NCI-H2081 (cell line): ENCODE measurements at places on chromosomes 1 and 21.

DNA sequence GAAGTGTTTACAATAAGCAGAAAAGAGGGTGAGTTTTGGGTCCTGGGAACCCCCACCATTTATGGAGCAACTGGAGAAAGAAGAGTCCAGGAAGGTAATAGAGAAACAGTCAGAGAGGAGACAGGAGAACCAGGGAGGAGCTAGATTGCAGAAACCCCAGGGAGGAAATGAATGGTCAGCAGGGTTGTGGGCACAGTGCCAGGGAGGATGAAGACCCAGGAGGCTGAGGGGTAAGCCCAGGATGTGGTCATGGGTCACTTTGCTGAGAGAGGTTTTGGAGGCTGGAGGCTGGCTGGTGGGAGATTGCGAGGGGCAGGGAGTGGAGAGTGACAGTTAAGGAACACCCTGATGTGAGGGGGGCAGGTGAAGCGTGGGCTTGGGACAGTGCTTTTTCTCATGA is 169.9 kb upstream of the CSF3R start:
- no peak for DNase-seq

DNA sequence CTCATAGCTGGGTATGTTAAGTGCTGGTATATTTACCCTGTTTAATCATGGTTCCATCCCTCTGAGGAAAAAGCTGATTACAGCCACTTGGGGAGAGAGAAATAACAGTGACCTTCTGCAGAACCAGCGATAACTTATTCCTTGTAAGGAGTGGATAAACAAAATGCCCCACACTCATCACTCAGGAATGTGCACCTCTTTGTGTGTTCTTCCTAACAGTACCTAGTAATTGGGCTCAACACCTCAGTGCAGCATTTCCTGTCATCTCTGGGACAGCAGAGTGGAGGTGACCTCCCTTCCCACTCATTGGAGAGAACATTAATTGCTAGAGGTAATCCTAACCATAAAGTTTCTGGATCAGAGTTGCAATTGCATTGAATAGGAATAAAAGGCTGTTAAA is 112.5 kb upstream of the F3 start:
- no peak for DNase-seq

DNA sequence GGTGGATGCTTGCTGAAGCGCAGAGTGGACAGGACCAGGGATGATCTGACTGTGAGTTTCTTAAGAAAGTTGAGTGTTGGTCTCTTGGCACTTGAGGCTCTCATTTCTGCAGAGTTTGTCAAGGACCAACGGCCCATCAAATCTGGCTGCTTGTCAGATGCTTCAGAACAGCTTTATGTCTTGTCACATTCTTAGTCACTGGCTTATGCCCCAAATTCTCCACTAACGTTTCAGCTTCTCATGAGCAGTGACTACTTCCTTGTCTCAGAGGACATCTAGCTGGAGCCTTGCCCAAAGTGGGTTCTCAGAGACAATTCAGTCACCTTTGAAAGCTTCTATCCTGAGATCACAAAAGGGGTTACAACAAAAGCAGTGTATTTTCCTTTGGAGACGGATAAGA is 92.3 kb downstream of the ST6GALNAC5 start:
- no peak for DNase-seq

- DNase-seq: no peak
Observed at GRCh38 chr1:158716335-158716734, 4.2 kb downstream of the OR6K3 start.

GRCh38 chr1:232127190-232127589 is 500.6 kb downstream of the DISC1 start:
- no peak for DNase-seq

- no peak for DNase-seq
Observed at GRCh38 chr1:113507552-113508214, 117.4 kb downstream of the MAGI3 start.

GRCh38 chr1:201085902-201086735 is 26.1 kb downstream of the CACNA1S start:
- DNase-seq: no peak

DNA sequence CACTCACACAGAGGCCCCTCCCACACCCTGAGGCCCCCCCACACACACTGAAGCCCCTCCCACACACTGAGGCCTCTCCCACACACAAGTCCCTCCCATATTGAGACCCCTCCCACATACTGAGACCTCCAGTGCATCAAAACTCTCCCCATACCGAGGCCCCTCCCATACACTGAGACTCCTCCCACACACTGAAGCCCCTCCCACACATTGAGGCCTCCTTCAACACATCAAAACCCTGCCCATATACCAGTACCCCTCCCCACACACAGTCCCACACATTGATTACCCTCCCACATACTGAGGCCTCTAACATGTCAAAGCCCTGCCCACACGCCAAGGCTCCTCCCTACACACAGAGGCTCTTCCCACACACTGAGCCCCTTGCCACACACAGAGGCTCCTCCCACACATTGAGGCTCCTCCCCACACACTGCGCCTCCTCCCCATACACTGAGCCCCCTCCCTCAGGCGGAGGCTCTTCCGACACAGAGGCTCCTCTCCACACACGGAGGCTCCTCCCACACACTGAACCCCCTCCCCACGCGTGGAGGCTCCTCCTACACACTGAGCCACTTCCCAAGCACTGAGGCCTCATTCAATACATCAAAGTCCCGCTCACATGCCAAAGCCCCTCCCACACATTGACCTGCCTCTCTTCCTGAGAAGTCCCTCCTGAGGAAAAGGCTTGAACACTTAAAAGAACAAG is 392.3 kb downstream of the CAMTA1 start:
- DNase-seq: no peak

DNA sequence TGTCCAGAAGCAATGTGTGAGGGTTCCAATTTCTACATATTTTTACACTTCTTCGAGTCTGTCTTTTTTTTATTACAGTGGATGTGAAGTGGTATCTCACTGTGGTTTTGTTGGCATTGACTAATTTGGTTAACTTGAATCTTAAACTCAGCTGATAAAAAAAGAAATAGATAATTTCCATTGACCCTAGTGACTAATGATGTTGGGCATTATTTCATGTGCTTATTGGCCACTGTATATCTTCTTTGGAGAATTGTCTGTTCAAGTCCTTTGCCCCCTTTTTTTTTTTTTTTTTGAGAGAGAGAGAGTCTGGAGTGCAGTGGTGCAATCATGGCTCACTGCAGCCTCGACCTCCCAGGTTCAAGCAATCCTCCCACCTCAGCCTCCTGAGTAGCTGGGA is 33.3 kb upstream of the NBPF3 start:
- no peak for DNase-seq

DNA sequence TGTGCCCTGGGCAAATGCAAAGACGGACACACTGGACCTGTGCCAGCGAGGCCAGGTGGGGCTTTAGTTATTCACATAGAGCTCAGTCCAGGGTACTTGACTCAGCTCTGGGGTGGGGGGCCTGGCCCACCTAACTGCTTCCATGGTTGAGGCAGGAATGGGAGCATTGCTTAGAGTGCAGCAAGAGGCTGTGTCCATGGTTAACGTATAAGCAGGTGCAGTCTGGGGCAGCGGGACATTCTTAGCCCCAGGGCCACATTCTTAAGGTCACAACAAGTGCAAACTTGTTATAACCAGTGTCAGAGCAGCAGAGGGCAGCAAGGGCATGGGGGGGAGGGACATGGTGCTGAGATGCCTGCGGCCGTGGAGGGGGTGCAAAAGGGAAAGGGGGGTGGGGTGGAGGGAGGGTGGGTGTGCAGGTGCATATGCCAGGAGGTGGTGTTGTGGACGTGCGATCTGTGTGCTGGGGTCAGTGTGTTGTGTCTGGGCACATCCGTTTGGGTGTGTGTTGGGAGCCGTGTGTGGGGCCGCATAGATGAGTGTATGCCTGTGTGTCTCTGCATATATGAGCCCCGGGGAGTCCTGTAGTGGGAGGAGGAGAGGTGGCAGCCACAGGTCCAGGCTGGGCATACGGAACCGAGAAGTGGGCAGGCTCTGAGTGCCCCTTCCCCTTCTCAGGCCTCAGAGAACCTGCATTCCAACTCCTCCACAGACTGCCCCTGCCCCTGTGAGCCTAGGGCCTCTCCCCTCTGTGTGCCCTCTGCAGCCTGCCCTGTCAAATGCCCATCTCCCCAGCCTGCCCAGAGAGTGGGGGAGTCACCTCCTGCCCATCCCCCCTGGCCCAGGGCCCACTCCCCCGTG is 8.4 kb downstream of the KCNJ10 start:
- no peak for DNase-seq

DNA sequence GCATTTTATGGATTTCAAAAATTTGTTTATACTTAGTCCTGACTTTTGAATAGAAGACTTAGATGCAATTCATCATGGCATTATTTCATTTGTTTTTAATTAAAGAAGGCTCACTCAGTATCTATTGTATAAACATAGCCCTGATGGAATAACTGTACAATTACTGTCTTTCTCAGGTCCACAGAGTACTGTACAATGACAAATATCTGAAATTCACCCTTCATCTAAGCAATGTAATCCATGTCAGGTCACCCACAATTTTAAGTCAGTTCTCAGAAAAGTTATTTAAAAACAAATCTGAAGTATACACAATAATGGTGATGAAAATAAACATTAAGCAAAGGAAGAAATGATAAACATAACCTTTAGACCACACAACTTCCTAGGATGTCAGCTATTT is 311.9 kb downstream of the GRIK1 start:
- DNase-seq: no peak

- DNase-seq: no peak
Observed at GRCh38 chr1:110626889-110627288, 20.7 kb upstream of the KCNA2 start.
